IMR-90 (cell line): ENCODE measurements at places on chromosomes 1 and 21. TPM values are rescaled to one million over a fixed set of nuclear protein-coding genes. Genes with fewer than 3 reads are reported as not detected.
A peak's percentile ranks its signal among the peaks of the same experiment; 100 is the strongest.

GRCh38 chr1:89041119-89041641 lies 18.5 kb upstream of the GBP3 start:
- DNase-seq, result peak; percentile 88
- H3K27ac ChIP-seq, result no peak overlapping the region
- H3K27me3 ChIP-seq, result no peaks in the 10 kb centered on the region
- no peak overlapping the region for H3K4me3 ChIP-seq

DNA sequence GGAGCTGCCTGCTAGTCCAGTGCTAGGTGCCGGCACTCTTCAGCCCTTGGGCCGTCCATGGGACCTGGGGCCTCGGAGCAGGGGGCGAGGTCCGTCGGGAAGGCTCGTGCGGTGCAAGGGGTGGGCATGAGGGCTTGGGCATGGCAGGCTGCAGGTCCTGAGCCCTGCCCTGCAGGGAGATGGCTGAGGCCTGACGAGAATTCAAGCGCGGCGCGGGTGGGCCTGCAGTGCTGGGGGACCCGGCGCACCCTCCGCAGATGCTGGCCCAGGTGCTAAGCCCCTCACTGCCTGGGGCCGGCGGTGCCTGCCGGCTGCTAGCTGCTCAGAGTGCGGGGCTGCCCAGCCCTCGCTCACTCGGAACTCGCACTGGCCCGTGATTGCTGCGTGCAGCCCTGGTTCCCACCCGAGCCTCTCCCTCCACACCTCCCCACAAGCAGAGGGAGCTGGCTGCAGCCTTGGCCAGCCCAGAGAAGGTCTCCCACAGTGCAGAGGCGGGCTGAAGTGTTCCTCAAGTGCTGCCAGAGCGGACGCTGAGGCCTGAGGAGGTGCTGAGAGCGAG lies 467.0 kb downstream of the AGBL4 start:
- no peaks in the 10 kb centered on the region for H3K36me3 ChIP-seq
- H3K27ac ChIP-seq, result no peak overlapping the region
- no peaks in the 10 kb centered on the region for H3K27me3 ChIP-seq
- no peak overlapping the region for H3K4me3 ChIP-seq
- DNase-seq, result no peak
- no peaks in the 10 kb centered on the region for H3K4me1 ChIP-seq

GRCh38 chr1:53766831-53767405 lies 28.0 kb upstream of the GLIS1 start:
- peak overlapping the region; percentile 50; the same call in 1 of the 2 replicates for H3K4me3 ChIP-seq
- peak; percentile 68 for DNase-seq
- no peaks in the 10 kb centered on the region for H3K36me3 ChIP-seq
- H3K27ac ChIP-seq, result peak overlapping the region; percentile 37; the same call in 1 of the 2 replicates

GRCh38 chr1:165737196-165737595 lies 31.5 kb downstream of the TMCO1 start:
- peaks cover 18% of the 10 kb centered on the region for H3K36me3 ChIP-seq
- H3K4me3 ChIP-seq, result no peak overlapping the region
- H3K27ac ChIP-seq, result no peak overlapping the region
- DNase-seq, result peak; percentile 45
- no peaks in the 10 kb centered on the region for H3K4me1 ChIP-seq

DNA sequence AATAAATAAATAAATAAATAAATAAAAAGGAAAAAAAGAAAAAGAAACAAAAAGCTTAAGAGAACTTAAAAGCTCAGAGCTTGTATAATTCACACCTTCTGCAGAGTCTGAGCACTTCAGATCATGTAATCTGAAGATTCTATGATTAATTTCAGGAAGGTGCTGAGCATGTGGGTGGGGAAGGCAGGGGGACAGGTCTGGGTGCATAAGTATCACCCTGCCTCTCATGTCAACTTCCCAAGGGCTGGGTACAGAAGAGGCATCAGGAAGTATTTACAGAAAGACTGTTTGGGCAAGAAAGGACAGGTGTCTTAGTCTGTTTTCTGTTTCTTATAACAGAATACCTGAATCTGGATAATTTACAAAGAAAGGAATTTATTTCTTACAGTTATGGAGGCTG lies 20.4 kb upstream of the PADI2 start:
- no peaks in the 10 kb centered on the region for H3K4me1 ChIP-seq
- H3K4me3 ChIP-seq, result no peak overlapping the region
- no peak for DNase-seq
- H3K27me3 ChIP-seq, result peaks cover 10% of the 10 kb centered on the region

DNA sequence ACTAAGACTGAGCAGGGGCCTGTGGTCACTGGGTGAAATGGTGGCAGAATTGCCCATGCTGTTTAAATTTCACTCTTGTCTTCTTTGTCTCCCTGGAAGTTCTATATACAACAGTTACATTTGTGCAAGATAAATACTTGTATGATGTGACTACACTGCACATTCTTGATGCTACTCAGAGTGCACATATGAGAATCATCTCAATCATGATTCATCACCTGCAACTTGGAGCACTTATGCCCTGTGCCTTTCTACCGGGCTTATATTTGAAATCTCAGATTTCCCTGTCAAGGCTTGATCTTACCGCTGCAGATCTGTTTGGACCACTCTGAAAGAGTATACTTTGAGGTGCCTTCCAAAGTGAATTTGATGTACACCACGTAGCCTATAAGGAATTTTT lies 10.6 kb downstream of the PGM1 start:
- H3K27ac ChIP-seq, result no peak overlapping the region
- DNase-seq, result peak; percentile 42
- no peak overlapping the region for H3K4me3 ChIP-seq

DNA sequence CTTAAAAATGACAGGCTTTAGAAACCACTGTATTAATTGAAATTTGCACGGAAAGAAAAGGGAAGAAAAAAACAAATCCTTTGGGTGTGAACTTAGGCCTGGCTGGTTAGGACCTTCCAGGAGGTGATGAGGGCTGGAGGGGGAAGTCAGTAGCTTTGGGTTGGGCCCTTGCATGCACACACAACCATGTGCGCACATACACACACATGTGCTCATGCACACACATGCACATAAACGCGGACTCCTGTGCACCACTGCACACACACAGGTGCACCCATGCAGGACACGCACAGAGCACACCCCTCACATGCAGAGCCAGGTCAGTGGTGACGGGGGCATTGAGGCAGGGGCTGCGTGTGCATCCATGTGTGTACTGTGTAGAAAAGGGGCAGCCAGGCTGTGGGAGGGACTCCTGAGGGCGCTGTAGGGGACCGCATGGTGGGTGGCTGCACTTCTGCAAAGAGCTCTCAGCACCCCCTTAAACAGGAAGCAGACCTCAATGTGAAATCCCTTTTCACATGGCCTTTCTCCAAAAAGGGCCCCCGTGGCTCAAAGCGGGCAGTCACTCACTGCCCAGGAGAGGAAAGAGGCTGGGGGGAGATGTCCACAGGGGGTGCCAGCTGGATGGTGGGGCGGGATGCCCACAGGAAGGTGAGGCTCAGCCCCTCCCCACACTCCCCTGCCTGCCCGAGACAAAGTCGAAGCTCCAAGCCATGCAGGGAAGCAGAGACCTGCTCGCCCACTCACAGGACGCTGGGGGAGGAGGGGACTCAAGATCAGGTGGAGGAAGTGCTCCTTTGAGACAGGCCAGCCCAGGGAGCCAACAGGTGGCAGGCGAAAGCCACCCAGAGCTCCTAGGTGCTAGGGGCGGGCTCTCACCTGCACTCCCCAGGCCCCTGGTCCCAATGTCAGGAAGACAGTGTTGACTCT lies 95.2 kb downstream of the ITPKB start:
- no peak overlapping the region for H3K27ac ChIP-seq
- H3K36me3 ChIP-seq, result peaks cover 7% of the 10 kb centered on the region; the same call in 1 of the 2 replicates
- H3K4me3 ChIP-seq, result no peak overlapping the region
- H3K27me3 ChIP-seq, result no peaks in the 10 kb centered on the region
- H3K4me1 ChIP-seq, result peaks cover 22% of the 10 kb centered on the region

- no peak overlapping the region for H3K27ac ChIP-seq
- peak; percentile 39 for DNase-seq
- peaks cover 20% of the 10 kb centered on the region for H3K4me1 ChIP-seq
- no peaks in the 10 kb centered on the region for H3K27me3 ChIP-seq
Observed at GRCh38 chr1:54310439-54311328, 95.5 kb downstream of the SSBP3 start.

- H3K27me3 ChIP-seq, result peaks cover 15% of the 10 kb centered on the region
- DNase-seq, result no peak
- no peaks in the 10 kb centered on the region for H3K36me3 ChIP-seq
- no peak overlapping the region for H3K27ac ChIP-seq
Observed at GRCh38 chr1:47459253-47459788, 21.5 kb downstream of the FOXD2 start.

DNA sequence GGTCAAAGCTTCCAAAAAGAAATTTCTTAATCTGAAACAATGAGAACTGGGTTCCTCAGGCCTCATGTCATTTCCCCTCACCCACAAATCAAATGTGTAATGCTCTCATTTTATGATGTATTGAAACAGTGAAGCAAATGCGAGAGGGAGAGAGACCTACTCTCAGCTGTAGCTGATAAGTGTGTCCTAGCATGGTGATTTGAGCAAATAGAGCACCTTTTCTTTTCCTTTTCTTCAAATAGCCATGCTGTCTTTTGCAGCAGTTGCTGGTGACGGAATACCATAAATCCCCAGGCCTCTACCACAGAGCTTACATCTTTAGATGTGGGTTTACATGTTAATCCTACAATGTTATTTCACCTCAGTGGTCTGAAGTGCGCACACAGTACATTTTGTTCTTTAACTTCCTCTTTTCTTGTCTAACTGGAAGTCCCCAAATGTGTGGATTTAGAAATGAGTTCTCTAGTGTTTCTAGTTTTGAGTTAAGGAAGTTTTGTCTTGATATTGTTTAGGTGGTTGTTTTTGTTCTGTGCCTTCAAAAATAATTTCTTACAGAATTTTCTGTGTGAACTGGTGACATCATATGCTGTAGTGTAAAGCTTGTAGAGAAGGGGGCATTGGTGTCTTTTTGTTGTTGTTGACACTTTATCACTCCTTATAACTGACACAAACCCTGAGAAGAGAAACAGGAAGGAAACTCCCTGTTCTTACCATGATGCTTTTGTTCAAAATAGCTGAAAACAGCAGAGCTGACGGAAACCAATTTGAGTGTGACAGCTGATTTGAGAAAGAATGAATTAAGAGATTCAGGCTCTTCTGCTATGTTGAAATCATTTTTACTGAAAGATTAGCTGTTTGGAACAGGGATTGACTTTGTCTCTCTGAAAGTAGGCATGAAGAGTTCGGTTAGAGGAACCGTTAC lies 12.2 kb downstream of the SMAP2 start:
- no peaks in the 10 kb centered on the region for H3K36me3 ChIP-seq
- no peak for DNase-seq
- H3K4me1 ChIP-seq, result peaks cover 19% of the 10 kb centered on the region

DNA sequence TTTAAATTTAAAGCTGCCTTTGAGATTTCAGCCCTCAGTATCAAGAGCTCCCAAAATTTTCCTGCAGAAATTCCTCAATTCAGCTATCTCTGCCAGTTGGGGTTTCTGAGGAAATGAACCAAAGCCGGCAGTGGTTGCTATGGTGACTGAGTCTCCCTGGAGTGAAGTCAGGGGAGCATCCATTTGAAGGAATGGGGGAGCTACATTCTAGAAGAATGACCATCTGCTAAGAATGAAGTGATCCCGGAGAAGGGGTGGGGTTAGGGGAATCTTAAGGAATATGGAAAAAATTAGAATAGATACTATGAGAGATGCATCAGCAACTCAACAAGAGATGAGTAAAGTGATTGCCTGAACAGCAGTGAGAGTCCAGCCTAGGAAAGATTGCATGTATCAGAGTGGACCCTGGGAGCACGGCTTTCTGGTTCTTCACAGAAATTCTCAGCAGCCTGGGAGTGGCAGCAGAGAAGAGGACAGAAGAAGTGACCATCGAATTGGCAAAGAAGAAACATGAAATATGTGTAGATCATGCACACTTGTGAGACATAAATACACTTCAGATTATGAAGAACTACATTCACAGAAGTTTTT lies 94.7 kb downstream of the CHD1L start:
- H3K36me3 ChIP-seq, result no peaks in the 10 kb centered on the region
- no peak overlapping the region for H3K27ac ChIP-seq
- no peak for DNase-seq
- no peaks in the 10 kb centered on the region for H3K4me1 ChIP-seq
- no peak overlapping the region for H3K4me3 ChIP-seq

GRCh38 chr1:171160211-171160610 lies 24.9 kb upstream of the FMO2 start:
- H3K4me3 ChIP-seq, result no peak overlapping the region
- no peaks in the 10 kb centered on the region for H3K27me3 ChIP-seq
- H3K27ac ChIP-seq, result peak overlapping the region; percentile 100; the same call in 1 of the 2 replicates
- no peak for DNase-seq

- DNase-seq, result no peak
- no peaks in the 10 kb centered on the region for H3K27me3 ChIP-seq
- no peaks in the 10 kb centered on the region for H3K36me3 ChIP-seq
- no peak overlapping the region for H3K27ac ChIP-seq
- H3K4me1 ChIP-seq, result no peaks in the 10 kb centered on the region
- H3K4me3 ChIP-seq, result no peak overlapping the region
Observed at GRCh38 chr1:237556911-237557310, 333.8 kb downstream of the ZP4 start.

- no peaks in the 10 kb centered on the region for H3K4me1 ChIP-seq
- no peaks in the 10 kb centered on the region for H3K36me3 ChIP-seq
- no peaks in the 10 kb centered on the region for H3K27me3 ChIP-seq
- no peak overlapping the region for H3K4me3 ChIP-seq
Observed at GRCh38 chr1:176938375-176938774, 226.1 kb downstream of the ASTN1 start.

DNA sequence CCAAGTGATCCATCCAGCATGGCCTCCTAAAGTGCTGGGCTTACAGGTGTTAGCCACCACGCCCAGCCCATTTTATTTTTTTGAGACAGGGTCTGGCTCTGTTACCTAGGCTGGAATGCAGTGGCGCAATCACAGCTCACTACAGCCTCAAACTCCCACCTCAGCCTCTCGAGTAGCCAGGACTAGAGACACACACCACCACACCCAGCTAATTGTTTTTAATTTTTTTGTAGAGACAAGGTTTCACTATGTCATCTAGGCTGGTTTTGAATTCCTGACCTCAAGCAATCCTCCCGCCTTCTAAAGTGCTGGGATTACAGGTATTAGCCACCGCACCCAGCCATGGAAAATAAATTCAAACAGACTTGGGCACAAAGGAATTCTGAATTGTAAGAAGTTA lies 31.9 kb downstream of the PUM1 start:
- DNase-seq, result no peak
- H3K36me3 ChIP-seq, result peaks cover 3% of the 10 kb centered on the region; the same call in 1 of the 2 replicates
- H3K4me1 ChIP-seq, result peaks cover 8% of the 10 kb centered on the region
- H3K4me3 ChIP-seq, result no peak overlapping the region
- no peaks in the 10 kb centered on the region for H3K27me3 ChIP-seq
- no peak overlapping the region for H3K27ac ChIP-seq

Gene SLC9C2
- not detected in 2 replicates for total RNA-seq

Gene SEMA6C
- total RNA-seq, result 0.36 and 0.56 TPM in 2 replicates

Gene CD1E
- total RNA-seq, result not detected in 2 replicates

Gene VANGL1
- 6.1 and 7.5 TPM in 2 replicates for total RNA-seq

Gene USP33
- 64.5 and 89.4 TPM in 2 replicates for total RNA-seq

Gene DRAXIN
- total RNA-seq, result under 0.01 TPM in 2 replicates

Gene ENAH
- total RNA-seq, result 82.5 and 86.9 TPM in 2 replicates

Gene CREB3L4
- total RNA-seq, result 4.4 and 6.5 TPM in 2 replicates
